ENCODE measurements at places on chromosomes 2 and 18.
A peak's percentile ranks its signal among the peaks of the same experiment; 100 is the strongest.

DNA sequence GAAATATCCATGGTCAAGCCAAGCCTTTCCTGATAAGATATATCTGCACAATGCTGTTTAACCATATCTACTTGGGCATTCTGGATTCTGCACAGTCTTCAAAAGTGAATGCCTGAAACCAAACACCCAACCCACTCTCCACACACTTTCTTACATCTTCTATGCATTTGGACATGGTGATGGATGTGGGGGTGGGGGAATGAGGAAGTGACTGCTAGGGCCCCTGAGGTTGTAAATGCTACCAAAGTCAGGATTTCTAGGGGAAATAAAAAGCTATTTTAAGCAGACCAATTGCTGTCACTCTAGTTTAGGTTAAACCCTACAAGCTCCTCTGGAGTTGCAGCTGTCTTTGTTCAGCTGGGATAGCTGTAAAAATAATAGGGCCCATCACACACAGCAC, 26.7 kb upstream of the TGFA start:
- DNase-seq, result no peak

DNA sequence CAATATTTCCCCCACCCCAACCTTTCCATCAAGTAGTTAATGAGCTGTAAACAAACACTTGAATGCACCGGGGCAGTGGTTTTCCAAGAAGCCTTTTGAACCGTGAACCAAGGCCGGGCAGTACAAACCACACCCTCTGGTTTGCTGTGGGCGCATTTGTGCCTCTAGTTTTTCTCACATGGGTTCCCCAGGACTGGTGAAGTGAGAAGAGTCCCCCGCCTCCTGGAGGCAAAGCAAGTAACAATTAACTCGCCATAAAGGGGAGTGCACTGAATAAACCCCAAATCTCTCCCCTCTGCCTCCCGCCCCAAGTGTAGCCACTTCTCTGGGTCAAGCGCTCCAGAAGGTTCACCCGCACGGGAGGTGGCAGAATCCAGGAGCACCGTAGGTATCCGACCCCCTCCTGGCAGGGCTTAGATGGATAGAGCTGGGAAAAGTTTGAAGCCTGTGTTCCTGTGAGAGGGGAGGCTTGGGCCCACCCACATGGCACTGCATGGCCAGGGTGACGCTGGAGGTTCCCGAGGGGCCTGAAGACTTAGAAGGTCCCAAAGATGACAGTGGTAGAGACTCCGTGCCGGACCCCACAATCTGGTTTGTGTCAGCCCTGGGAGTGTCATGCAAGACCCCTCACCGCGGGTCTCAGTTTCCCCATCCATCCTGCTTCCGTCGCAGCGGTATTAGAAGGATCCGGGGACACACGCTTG, 182.2 kb downstream of the SMAD2 start:
- no peak for DNase-seq

- no peak for DNase-seq
Observed at GRCh38 chr2:224691563-224691962, 24.6 kb downstream of the CCDC195 start.

DNA sequence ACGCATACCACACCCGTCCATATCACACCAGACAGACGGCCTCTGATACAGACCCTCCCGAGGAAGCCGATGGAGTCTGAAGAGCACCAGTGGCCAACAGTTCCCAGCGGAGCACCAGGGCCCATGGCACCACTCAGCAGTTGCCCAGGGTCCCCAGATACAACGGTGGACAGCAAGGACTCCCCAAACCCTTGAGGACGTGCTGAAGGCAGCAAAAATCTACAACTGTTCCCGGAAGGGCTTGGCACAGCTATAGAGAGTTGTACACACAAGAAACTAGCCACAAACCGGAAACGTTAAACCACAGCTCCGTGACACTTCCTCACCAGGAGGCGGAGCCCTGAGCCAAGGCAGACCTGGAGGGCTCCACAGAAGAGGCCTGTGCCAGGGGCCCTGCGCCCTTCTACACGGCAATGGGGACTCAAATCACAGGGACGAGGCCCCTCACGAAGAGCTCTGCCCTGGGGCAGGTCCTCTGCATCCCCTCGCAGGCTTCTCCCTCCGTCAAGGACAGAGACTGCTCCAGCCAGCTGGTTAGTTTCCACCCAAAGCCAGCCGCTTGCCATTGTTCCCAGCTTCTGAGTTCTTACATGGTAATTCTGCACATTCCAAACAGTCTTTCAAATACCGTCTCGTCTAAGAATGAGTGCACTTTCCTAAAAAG, 133.4 kb downstream of the HDAC4 start:
- peak; percentile 80 for DNase-seq

DNA sequence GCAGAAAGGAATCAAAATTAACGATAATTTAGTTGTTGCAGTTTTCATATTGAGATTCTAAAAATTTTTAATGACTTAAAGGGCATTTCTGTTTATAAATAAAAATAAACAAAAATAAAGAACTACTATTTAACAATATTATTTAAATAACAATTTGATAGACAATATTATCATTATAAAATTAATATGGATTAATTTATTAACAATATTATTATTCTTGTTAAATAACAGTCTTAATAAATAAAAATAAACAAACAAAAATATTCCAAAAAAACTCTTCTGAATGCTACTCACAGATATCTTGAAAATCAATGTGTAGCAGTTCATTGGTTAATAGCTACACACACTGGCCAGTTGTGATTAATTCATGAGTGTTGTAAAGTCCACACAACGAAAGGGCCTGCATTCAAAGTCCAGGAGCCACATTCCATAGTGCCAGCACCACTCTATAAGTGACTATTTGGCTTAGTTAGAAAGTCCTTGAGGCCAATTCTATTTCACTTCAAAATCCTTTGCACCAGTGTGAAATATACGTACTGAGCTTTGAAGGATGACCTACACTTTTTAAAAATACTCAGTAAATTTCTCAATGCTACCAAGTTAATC, 117.1 kb downstream of the ZNF521 start:
- no peak for DNase-seq

GRCh38 chr2:83172841-83173240, 1286.2 kb downstream of the SUCLG1 start:
- no peak for DNase-seq

DNA sequence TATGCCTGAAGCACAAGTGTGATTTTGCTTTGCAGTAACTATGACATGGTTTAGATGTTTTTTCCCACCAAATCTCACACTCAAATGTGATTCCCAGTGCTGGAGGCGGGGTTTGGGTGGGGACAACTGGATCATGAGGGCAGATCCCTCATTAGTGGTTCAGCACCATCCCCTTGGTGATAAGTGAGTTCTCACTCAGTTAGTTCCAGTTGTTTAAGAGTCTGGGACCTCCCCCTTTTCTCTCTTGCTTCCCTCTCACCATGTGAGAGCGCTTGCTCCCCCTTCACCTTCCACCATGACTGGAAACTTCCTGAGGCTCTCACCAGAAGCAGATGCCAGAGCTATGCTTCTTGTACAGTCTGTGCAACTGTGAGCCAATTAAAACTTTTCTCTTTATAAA, 102.9 kb downstream of the NBAS start:
- DNase-seq, result no peak

DNA sequence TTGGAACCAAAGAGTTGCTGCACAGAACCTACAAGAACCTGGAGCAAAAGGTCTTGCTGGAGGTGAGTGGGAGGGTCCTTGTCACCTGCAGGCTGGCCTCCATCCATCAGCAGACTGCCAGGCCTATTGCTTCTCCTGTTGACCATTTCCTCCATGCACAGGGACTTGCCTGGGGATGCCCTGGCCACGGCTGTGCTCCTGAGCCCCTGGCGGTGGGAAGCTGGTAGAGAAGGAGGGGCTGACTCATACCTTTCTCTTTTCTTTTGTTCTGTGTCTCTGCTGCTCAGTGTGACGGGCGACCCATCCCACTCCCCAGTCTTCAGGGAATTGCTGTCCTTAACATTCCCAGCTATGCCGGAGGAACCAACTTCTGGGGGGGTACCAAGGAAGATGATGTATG, 102.6 kb downstream of the DGKD start:
- DNase-seq, result no peak

- DNase-seq, result no peak
Observed at GRCh38 chr18:57762686-57763085, 40.4 kb downstream of the ATP8B1 start.

DNA sequence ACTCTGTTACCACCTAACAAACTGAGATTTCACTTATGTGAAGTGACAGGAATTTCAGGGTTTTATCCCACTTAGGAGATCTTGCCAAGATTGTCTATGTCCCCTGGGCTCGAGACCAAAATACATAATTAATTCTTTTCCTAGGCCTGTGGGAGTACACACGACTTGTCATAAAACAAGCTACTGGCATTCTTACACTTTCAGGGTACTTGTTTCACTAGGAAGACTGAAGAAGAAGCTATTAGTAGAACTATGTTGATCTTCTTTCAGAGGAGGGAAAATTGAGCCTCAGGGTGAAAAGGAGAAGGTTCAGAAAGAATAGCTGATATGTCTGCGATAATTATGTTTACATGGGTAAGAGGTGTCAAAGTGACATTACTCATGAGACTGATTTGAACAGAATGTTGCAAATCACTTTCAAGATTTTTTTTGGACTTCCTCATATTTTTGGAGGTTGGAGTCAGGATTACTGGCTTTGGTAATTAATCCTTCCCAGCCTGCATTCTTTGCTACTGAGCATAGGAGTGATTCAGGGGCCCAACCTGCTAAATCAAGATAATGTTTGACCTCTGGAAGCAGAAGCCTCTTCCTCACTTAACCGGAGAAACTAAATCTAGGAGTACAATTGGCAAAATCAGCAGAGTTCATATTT, 240.0 kb upstream of the NT5C1B start:
- DNase-seq, result no peak

DNA sequence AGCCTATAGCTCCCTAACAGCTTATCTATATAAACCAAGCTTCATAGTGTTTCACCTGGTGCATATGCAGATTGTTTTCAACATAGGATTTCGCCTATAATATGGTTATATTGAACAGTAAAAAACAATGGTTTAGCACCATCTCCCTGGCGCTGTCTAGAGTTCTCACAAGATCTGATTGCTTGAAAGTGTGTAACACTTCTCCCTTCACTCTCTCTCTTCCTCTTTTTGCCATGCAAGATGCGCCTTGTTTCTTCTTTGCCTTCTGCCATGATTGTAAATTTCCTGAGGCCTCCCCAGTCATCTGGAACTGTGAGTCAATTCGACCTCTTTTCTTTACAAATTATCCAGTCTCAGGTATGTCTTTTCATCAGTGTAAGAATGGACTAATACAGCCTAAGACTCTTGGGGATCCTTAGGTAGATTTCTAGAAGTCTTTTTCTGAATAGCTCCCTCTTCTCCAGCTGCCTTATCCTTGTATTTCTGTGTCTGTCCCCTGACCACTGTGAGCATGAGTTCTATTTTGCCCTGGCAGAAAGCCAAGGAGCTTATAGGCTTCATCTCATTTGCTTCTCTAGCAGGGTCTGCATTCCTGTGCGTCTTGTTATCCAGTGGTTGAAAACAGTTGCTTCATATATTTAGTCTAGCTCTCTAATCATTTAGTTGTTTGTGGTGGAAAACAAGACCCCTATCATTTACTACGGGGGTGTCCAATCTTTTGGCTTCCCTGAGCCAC, 401.6 kb downstream of the GPD2 start:
- no peak for DNase-seq

DNA sequence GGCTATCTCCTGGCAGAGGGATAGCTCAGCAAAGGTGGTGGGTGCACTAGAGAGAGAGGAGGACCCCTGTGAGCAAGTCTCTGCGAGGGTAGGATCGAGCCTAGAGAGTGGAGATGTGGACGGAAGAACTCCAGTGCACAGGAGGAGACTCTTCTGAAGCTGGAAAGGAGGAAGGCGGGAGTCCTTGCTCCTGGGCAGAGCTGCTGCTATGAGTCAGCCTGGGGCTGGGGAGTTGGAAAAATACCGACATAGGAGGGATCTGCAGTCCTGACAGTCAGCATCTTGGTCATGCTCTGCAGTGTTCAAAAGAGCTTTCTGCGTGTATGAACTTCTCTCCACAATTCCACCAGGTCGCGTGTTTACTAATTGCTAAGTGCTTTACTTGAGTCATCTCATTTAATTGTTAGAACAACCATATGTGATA, 233.8 kb downstream of the LDLRAD4 start:
- peak; percentile 63 for DNase-seq

- no peak for DNase-seq
Observed at GRCh38 chr2:18883616-18884456, 294.5 kb upstream of the NT5C1B start.

DNA sequence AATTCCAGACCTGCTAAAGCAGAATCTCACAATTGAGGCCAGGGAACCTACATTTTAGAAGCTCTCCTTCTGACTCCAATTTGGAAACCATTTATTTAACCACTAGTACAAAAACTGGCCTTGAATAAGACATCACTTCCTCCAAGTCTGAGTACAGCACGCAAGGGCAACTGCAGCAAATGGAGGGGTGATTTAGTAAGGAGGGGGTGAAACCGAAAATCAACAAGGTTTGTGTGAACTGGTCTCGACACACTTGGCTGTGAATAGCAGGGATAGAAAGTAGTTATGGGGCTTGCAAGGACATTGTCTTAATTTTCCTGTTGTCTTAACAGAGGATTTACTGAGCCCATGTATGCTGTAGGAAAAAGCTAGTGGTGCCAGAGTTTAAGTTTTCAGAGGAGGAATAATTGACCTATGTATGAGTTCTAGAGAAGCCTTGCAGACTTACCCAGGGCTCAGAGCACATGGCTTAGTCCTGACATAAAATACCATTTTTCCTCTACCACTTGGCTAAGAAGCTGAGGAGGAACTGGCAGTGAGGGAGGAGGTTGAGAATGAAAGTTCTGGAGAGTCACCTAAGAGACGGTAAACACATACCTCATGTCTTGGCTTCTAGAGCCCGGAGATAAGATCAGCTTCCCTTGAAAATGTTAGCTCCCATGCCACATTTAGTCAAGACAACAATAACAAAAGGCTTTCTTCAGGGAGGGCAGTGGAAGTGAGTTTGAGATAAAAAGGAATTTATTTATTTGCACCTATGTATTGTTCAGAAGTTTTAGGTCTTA, 114.8 kb downstream of the SMAD2 start:
- no peak for DNase-seq

DNA sequence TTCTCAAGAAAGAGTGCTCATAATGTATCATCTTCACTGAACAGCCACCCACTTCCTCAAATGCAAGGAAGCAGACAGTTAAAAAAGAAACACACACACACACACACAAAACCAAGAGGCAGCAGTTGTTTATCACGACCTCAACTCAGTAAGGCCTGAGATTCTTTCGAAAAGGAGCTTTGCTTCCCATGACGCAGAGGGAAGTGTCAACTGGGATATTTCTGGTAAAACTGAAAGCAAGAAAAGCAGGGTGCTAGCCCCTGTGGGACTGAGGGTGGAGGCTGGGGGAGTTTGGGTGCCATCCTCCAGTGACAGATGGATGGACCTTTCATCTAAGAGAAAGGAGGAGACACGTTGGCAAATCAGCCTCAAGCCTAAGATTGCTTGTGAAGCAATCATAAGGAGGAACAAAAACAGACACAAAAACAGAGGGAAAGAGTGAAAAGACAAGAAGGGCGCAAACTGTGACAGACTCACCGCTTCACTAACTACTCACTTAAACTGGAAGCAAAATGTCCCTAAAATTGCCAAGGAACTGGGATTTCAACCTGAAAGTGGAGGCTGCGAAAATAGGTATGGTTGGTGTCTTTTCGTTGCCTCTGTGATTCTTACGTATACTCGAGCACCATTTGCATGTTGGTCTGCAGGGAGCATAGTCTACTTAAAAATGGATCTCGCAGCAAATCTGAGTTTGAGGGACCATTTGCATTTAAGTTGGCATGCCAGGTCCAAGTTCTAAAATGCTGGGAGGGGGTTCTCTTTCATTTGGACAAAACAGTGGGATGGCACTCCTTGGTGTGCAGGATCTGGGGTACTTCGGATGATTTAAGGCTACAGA, at the start of gene ARHGAP25:
Gene ARHGAP25 (plus strand): TSS at position 124 of the 838 bp plus-strand sequence. CDS start 389 bp downstream, at position 513.
- no peak for DNase-seq

GRCh38 chr2:232532419-232532818, 6.5 kb downstream of the CHRND start:
- DNase-seq, result no peak

Measured in astrocyte of the cerebellum (primary cell).